ENCODE measurements at places on chromosomes 5 and 9. TPM values are rescaled to one million over a fixed set of nuclear protein-coding genes. Genes with fewer than 3 reads are reported as not detected.

IL13 gene
- not detected for total RNA-seq

NMUR2 gene
- total RNA-seq = 0.10 TPM

OTP gene
- 0.13 TPM for total RNA-seq

FGD3 gene
- 0.93 TPM for total RNA-seq
